ENCODE measurements at places on chromosomes 7 and 10. TPM values are rescaled to one million over a fixed set of nuclear protein-coding genes. Genes with fewer than 3 reads are reported as not detected.

The ACSM6 gene
- total RNA-seq = not detected

DNA sequence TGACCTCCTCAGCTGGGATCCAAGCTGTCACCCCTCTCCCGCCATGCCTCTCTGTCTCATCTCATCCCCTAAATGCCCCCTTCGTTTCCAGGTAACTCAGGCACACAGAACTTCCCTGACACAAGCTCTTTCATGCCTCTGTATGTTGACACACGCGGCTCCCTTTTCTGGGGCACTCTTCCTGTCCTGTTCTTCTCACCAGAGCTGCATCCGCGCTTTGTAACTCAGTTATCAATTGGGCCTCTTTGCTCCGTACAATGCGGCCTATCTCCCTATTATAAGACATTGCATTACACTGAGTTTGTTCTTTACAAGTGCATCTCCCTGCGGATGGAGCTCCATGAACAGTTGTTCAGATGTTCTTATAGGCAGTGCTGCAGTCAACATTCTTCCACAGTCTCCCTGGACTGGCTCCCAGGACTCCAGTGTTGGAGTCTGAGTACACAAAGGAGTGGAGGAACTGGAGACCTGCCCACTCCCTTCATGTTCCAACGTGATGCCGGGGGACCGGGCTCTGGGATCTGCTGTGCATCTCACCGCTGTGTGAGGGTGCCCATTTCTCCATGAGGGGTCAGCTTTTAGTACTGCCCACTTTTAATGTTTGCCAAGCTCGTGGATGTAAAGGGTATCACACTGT lies 56.9 kb upstream of the TNS3 start:
- H3K36me3 ChIP-seq = no peaks in the 10 kb centered on the region
- H3K4me3 ChIP-seq = no peak overlapping the region
- no peaks in the 10 kb centered on the region for H3K27me3 ChIP-seq

- H3K4me1 ChIP-seq = no peaks in the 10 kb centered on the region
- no peak overlapping the region for H3K27ac ChIP-seq
- no peaks in the 10 kb centered on the region for H3K36me3 ChIP-seq
- H3K4me3 ChIP-seq = no peak overlapping the region
- H3K27me3 ChIP-seq = no peaks in the 10 kb centered on the region
Measured at GRCh38 chr7:50509459-50509858, 55.7 kb downstream of the DDC start.

DNA sequence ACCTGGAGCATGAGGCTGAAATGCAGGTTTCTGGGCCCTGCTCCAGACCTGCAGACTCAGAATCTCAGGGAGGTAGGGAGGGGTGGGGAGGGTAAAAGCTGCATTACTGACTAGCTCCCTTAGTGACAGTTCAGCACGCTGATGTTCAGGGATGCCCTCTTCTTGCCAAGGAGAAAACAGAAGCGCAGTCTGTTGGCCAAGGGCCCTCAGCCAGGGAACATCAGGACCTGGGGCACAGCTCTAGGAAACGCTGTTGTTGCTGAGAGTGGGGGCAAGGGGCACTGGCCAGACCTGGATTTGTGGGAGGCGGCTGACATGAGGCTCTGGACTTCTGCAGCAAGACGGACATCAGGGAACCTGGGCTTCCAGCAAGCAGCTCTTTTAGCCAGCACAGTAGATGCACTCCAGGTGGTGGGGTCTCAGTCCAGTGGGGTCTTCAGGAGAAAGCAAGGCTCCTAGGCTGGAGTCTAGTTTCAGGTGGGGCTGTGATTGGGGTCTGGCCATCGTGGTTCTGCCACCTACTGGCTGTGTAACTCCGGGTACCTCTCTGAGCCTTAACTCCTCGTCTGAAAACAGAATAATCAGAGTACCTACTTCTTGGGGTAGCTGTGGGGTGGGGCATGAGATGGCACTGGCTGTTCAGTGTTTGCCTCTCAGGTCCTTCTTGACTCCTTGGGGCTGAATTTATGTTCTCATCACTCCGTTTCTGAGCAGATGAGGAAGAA lies 72.9 kb upstream of the PRLHR start:
- peaks cover 6% of the 10 kb centered on the region for H3K4me1 ChIP-seq
- H3K27ac ChIP-seq = no peak overlapping the region
- no peak for DNase-seq

DNA sequence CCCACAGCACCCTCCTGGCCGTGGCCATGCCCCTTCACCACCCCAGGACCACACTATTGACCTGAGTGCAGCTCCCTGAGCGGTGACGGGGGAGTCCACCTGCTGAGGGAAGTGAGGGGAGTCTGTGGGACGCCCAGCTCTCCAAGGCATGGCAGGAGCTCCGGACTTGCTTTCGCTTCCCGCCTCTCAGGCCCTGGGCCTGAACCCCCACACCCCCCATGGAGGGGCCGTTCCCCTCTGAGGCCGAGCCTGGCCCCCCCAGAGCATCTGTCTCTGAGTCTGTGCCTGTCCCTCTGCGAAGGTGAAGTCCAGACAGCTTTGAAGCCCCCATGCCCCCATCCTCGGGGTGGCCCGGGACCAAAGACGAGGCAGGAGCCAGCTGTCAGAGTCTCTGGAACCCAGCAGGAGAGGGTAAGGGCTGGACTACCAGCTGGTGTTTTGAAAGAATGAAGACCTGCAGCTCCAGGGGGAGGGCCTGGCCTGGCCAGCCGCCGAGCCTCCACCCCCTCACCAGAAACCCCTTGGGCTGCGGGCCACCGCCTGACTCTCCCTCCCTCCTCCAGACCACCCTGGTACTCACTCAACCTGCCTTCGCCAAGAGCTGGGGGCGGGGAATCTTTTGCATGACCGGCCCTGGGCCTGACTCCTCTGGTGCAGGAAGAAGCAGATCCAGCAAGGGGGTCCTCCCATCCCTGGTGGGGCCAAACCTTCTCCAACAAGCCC lies 114.0 kb downstream of the PDGFA start:
- DNase-seq = no peak
- no peaks in the 10 kb centered on the region for H3K36me3 ChIP-seq
- H3K4me3 ChIP-seq = no peak overlapping the region
- H3K27ac ChIP-seq = no peak overlapping the region
- peaks cover 19% of the 10 kb centered on the region for H3K27me3 ChIP-seq

The STAG3 gene
- 8.2 TPM for total RNA-seq

The AGFG2 gene
- total RNA-seq = 17.1 TPM

DNA sequence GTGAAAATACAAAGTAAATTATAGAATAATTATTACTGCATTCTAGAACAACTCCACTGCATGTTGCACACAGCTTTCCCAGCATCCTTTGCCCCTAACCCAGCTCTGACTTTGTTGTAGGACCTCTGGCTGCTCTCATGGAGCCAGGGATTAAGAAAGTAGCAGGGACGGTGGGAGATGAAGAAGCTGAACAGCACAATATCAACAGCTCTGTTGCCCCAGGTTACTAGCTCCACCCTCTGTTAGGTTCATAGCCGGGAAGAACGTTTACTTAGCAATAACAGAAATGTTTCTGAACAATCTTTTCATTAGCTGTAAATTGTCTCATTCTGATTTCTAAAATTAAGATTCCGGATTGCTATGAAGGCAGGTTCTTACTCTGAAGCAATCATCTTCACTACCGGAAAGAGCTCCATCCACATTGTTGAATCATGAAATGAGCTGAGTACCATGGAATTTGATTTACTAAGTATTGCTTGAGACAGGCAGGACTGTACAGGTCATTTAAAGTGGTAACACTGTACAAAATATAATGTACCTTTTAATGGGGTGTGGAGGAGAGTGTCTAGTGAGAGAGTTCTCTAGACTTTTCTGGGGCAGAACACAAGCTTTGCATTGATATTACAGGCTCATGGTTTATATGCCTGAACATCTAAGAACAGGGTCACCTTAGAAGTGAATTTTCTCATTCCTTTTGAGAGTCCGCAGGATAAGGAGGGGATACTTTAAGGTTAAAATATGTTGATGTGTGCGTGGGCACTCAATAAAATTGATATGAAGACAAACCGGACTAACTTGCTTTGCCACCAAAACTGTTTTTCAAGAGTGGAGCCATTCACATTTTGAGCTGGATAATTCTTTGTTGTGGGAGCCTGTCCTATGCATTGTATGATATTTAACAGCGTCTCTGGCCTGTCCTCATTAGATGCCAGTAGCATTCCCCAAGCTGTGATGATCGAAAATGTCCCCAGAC lies 20.8 kb upstream of the RAB18 start:
- no peaks in the 10 kb centered on the region for H3K27me3 ChIP-seq
- H3K4me3 ChIP-seq = no peak overlapping the region
- no peaks in the 10 kb centered on the region for H3K4me1 ChIP-seq
- no peak for DNase-seq
- no peak overlapping the region for H3K27ac ChIP-seq
- no peaks in the 10 kb centered on the region for H3K36me3 ChIP-seq

DNA sequence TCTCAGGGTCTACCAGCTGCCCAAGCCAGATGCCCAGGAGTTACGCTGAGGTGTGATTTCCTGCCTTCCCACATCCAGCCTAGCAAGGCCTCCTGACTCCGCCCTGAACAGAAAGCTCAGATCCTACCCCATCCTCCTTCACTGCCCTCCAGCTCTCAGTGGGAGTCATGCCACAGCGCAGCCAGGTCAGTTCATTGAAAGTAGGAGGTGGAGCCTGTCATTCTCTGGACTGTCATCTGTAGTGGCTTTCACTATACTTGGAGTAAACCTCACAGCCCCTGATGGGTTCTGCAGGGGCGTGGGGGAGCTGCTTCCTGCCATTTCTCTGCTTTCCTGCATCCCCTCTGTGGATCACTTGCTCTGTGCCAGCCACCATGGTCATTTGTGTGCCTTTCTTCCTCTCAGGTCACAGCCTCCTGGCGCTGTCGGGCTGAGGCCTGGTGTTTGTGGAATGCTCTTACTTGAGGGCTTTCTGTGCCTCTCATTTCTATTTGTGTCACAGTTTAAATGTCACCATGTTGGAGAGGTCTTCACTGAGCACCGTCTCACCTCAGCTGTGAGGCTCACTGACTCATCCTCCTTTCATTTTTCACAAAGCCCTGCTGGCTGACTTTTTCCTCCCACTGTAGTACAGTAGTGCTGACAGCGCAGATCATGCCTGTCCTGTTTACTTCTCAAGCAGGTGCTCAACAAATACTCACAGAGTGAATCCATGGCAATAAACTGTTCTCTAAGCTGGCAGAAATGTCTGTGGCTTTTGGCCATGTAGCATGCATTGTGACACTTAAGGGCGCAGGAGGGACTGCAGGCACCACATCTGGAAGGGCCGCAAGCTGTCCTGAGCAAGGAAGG lies 61.0 kb upstream of the TMEM248 start:
- no peak overlapping the region for H3K4me3 ChIP-seq
- no peaks in the 10 kb centered on the region for H3K4me1 ChIP-seq
- DNase-seq = no peak
- H3K27ac ChIP-seq = no peak overlapping the region
- no peaks in the 10 kb centered on the region for H3K27me3 ChIP-seq

Data from tibial nerve (tissue), 4 donors.